ENCODE measurements at places on chromosomes 4 and X. TPM values are rescaled to one million over a fixed set of nuclear protein-coding genes. Genes with fewer than 3 reads are reported as not detected.

DNA sequence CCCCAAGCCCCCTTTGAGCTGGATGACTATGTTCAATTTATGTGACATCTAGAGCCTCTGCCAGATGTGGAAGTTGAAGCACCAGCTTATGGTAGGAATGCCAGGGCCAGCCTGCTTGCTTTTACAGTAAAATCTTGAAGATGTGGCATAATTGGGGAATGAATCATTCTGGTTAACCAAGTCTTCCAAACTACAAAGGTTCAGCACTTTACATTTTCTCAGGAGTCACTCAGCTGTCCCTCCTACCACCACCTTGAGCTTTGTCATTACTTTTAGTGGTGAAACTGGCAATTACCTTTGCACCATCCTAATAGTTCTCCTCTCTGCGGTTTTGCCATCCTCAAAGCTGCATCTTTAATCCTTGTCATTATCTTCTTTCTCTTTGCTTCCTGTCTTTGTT is 172.2 kb downstream of the HS6ST2 start:
- DNase-seq = no peak
- no peaks in the 10 kb centered on the region for H3K4me1 ChIP-seq
- no peak overlapping the region for H3K4me3 ChIP-seq
- H3K36me3 ChIP-seq = no peaks in the 10 kb centered on the region

The NEUROG2 gene
- total RNA-seq = 0.16 TPM

- H3K27ac ChIP-seq = no peak overlapping the region
- DNase-seq = peak; percentile 53
- H3K27me3 ChIP-seq = no peaks in the 10 kb centered on the region
- no peak overlapping the region for H3K4me3 ChIP-seq
- peaks cover 2% of the 10 kb centered on the region for H3K4me1 ChIP-seq
Observed at GRCh38 chrX:1378306-1378759, 13.6 kb downstream of the SLC25A6 start.

DNA sequence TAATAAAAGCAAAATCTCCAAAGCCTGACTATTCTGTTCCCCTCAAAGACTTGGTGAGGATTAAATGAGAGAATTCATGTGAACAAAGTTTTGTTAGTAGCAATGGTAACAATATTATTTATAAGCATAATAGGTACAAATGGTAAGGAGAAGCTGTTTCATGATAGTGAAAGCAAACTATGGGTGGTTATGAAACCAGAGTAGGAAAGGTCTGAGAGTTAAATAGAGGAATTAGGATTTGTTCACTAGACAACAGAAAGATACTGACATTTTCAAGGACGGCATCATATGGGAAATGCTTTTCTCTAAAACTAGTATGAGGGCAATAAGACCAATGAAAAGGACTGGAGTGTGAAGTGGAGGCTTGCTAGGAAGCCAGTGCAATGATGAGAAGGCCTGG is 128.6 kb upstream of the FTHL17 start:
- H3K4me3 ChIP-seq = no peak overlapping the region
- no peaks in the 10 kb centered on the region for H3K4me1 ChIP-seq
- DNase-seq = no peak
- no peaks in the 10 kb centered on the region for H3K27me3 ChIP-seq
- no peaks in the 10 kb centered on the region for H3K36me3 ChIP-seq

DNA sequence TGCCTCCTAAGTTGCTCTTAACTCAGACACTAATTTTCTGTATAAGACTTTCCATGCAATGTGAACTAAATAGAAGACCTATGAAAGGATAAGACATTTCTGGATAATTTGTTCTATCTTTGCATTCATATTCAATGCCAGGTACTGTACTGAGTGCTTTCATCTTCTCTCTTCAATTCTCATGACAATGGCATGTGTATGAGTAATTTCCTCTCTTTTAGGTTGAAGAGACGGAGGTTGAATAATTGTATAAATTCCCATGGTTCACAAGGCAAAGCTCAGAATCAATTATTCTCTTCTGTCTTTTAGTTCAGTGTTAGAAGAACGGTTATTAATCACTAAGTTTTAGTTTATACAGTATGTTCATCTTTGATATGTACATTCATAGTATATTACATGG is 29.3 kb upstream of the CFAP299 start:
- H3K36me3 ChIP-seq = no peaks in the 10 kb centered on the region
- H3K4me3 ChIP-seq = no peak overlapping the region
- no peak for DNase-seq
- H3K27me3 ChIP-seq = peaks cover 14% of the 10 kb centered on the region
- H3K27ac ChIP-seq = no peak overlapping the region
- no peaks in the 10 kb centered on the region for H3K4me1 ChIP-seq

- H3K36me3 ChIP-seq = no peaks in the 10 kb centered on the region
- no peak overlapping the region for H3K27ac ChIP-seq
- DNase-seq = no peak
- no peaks in the 10 kb centered on the region for H3K27me3 ChIP-seq
Observed at GRCh38 chrX:6813836-6814370, 279.0 kb upstream of the VCX3A start.

DNA sequence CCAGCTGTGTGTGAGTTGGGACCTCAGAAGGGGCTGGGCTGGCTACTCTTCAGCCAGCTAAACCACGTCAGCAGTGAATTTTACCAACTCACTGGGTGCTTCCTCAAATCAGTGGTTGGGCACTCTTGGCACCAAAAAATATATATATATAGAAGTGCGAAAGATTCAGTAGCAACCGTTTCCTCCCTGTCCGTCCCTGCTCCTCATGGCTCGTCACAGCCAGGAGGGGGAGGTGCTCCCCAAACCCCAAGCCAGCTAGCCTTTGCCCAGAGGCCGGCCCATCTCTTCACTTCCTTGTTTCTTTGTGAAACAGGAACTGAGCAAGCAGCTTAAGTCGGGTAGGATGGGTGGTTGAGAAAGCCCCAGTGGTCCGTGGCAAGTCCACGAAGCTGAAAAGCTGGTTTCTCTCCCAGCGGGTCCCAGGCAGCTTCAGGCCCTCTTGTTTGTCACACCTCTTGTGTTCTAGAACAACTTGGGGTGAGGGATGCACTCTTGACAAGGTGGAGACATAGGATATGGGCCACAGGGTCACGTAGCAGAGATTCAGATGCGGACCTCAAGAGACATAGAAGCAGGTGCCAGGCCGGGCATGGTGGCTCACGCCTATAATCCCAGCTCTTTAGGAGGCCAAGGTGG is 6.8 kb upstream of the SASH3 start:
- peak overlapping the region; percentile 95 for H3K27ac ChIP-seq
- H3K4me1 ChIP-seq = peaks cover 57% of the 10 kb centered on the region
- H3K27me3 ChIP-seq = no peaks in the 10 kb centered on the region
- DNase-seq = peak; percentile 81

DNA sequence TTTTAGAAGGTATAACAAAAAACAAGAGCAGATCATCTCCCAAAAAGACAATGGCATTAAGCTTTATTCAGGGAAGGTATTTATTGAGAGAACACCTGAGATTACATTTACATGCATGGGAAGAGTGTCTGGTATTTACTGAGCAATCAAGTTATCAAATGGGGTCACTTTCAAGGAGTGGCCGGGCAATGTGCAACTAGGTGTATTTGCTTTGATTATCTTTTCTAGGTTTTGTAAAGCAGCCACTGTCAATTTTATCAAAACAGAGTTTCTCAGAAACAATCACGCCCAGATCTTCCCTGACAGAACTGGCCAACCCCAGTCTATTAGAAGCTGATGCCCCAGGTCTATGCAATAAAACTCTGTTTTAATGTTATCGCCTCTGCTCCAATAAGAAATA is 169.5 kb downstream of the GLRA2 start:
- H3K36me3 ChIP-seq = no peaks in the 10 kb centered on the region
- no peak overlapping the region for H3K4me3 ChIP-seq
- H3K27me3 ChIP-seq = no peaks in the 10 kb centered on the region
- DNase-seq = no peak
- H3K4me1 ChIP-seq = no peaks in the 10 kb centered on the region

Data from activated CD4-positive, alpha-beta T cell treated with anti-CD3 and anti-CD28 coated beads, Interleukin-2, amount 10 ng/mL, durations not matched to agents 24 days and 14 days (primary cell).